BJ (cell line): ENCODE measurements at places on chromosomes 5 and 9.

DNA sequence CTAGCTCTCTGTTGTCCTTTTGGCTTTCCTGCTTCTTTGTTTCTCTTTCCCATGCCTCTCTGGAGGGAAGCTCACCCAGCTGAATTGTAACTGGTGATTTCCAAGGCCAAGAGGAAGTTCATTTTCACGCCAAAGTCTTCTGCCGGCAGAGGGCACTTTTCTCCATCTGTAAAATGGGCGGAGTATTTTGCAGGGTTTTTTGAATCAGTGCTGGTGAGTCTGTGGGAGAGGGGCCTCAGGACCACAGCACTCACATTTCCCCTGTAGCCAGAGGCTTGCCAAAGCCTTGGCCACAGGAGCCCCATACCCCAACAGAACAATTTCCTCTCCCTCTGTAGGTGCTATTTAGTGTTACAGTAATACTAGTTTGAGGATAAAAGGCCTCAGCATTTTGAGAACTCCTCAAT lies 42.3 kb upstream of the MATR3 start:
- DNase-seq: no peak

- no peak for DNase-seq
Observed at GRCh38 chr5:55993013-55993412, 1.8 kb downstream of the IL6ST start.

DNA sequence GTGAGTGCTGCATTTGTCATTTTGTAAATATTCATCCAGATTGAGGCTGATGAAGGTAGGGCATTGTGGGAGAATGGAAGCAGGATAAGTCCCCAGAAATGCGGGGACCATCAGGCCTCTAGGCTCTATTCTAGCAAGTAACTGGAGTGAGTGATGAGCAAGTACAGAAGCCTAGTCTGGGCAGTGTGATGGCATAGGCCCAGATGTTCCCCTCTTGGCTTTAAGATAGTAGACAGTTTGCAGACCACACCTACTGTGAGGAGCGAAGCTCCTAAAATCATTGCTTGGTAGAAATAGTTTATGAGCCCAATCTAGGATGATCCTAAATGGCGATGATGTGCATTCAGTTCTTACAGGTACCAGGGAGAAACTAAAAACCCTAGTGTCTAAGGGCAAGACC lies 24.3 kb downstream of the NDFIP1 start:
- DNase-seq: no peak

- no peak for DNase-seq
Observed at GRCh38 chr9:88742905-88743304, 207.9 kb downstream of the NXNL2 start.

DNA sequence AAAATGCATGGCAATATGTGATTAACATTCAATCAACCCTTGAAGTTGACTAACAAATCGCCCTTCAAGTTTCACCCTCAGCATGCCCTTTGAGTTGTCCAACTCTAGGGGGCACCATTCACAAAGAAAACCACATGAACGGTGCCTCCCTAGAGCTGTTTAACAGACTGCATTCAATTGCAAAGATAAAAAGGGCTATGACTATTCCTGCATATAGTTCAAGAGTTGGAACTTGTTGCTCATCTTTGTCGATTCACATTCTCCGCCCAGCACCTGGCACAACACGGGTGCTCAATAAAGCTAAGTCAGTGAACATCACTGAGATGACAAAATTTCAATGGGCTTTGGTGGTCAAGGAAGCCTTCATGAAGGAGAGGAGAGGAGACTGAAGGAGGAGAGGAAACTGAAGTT lies 69.6 kb upstream of the SLC30A5 start:
- no peak for DNase-seq

DNA sequence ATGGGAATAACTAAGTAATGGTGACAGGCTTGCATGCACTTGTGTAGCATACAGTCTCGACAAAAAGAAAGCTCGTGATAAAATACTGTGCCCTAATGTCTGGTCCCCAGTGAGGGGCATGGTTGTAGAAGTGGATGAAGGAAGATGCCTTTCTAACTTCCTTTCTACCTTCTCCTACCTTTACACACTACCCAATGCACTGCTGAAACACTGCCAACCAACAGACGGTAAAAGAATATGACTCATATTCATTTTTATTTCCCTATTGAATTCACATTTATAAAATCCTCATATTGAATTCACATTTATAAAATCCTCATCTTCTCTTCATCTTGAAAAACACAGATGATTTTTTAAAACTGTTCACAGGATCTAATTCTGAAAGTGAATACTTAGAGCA lies 223.0 kb downstream of the PJA2 start:
- DNase-seq: no peak

DNA sequence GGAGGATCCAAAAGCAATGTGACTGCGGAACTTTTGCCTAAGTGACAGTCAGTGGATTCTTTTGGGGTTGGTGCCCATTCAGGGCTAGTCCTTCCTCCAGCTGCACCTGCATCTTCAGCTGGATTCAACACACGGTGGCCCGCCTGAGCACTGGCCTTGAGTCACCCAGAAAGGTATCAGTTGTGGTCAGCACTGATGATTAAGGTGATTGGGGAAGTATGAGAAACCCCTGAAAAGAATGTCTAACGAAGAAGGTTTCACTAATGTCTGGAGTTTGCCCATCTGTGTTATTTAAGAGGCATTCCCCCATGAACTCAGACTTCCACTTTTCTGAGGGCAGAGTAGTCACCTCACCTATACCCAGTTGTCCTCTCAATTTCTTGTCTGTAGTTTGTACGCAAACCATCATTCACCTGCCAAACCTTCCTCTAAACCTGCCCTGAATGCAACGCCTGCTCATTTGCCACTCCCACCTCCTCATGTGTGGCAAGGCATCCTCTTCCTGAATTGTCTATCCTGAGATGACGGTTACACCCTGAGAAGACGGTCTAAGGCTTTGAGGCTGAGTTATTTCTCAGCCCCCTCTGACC lies 27.2 kb downstream of the CSF2 start:
- DNase-seq: no peak

- DNase-seq: no peak
Observed at GRCh38 chr5:129803403-129803802, 55.5 kb downstream of the MINAR2 start.

DNA sequence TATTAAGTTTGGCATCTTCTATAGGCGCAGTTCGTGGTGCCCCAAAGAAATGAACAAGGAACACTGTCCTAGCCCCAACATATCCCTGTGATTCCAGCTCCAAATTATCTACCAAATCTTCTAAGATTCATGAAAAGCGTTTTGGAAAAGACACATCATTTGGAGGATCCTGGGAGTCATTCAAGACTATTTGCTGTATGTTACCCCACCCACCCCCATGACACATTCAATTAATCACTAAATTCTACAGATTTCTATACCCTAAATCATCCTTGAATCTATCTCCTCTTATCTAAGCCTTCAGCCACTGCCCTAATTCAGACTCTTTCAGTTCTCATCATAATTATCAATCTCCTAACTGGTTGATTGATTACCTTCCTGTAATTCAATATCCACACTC lies 5.5 kb upstream of the RUSC2 start:
- DNase-seq: no peak

GRCh38 chr9:131393622-131394463 lies at the start of gene PRRC2B:
Gene PRRC2B, plus strand, starts transcription at chr9:131394086. Its CDS starts 36,059 bp downstream, at chr9:131430145.
- DNase-seq: no peak

GRCh38 chr5:2317540-2317939 lies 433.9 kb downstream of the IRX2 start:
- DNase-seq: no peak

DNA sequence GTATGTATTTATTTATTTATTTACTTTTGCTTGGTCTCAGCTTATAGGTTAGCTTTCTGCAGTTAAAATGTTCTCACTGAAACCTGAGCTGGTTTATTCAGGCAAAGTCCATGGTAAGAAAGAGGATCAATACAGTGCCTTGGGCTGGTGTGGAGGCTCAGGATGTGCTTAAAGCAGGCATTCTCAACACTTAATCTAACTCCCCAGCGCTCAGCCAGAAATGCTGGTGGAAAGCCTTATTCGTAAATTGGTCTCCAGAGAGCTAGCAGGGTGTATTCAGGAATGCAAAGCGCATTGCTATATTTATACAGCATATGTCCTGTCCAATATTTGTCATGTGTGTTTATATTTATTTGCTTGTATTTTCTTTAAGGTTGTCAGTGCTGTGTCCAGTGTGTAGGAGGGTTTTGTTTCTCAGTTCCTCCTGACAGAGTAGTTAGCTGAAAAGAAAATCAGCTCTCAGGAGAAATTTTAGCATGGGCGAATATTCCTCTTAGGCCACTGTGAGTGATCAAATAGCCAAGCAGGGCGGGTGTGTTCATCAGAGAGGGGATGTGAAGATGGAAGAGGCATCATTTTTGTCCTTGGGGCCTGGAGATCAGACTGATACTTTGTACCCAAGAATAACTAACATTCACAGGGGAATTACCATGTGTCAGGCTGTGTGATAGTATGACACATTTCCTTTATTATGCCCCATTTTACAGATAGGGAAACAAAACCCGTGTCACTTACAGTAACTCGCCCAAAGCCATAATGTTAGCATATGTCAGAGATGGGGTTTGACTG lies 65.8 kb downstream of the DOCK2 start:
- DNase-seq: no peak

DNA sequence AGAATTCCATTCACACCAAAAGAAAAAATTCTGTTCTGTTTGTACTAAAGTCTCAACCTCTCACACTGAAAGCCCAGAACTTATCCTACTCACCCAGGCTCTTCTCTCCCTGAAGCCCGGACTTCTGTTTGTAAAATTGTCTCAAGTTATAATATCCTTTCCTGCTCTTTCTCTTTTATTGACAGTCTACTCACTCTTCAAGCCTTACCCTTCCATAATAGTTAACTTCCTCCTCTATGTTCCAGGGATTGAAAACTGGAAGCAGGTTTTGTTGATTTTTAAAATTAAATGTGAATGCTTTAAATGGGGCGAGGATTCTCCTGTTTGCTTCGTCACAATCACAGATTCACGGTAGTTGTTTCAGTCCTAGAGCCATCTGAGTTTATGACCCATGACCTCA lies 51.7 kb upstream of the CCDC112 start:
- no peak for DNase-seq

GRCh38 chr9:90900130-90900529 lies 98.5 kb downstream of the SYK start:
- no peak for DNase-seq

DNA sequence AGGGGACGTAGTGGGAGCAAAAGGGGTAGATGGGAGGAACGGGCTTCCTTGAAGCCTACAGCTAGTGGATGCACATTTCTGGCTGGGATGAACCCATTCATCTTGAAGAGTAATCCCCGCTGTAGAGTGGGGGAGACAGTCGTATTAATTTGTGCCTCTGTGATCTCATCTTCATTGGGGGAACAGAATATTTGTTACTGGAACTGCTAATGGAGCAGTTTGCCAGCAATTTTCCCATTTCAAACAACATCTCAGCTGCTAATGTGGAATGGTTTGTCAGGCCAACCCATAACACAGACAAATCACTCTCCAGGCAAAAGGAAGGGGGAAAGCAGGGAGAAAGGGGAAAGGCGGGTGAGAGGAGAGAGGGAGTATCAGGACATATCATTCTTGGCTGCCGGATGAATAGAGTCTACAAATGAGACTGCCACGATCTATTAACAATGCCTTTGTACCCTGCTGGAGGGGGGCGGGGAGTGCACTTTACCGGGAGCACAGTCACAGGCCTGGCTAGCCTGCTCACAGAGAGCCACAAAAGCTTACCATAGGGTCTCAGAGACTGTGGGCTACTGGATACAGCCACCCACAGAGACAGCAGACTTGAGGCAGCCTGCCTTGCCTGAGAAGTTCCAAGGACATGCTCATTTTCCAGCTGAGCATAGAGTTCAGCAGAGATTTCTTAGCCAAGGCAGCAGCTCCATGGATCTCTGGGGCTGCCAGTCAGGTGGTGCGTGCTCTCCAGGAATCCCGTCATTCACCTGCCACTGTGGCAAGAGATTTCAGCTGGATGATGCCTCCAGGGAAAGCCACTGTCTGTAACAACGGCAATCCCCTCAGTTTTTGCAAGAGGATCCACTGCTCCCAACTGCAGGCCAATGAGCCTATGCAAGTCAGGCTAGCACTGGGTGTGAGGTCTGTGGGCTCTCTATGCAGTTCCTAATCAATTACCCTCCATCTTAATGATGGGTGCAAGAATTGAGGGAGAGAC lies 217.7 kb upstream of the PANK3 start:
- no peak for DNase-seq

- no peak for DNase-seq
Observed at GRCh38 chr5:10220248-10220647, 29.4 kb downstream of the ATPSCKMT start.

- DNase-seq: no peak
Observed at GRCh38 chr5:172527559-172527958, 73.2 kb upstream of the SH3PXD2B start.

- DNase-seq: no peak
Observed at GRCh38 chr5:111747337-111747736, 9.7 kb downstream of the NREP start.

DNA sequence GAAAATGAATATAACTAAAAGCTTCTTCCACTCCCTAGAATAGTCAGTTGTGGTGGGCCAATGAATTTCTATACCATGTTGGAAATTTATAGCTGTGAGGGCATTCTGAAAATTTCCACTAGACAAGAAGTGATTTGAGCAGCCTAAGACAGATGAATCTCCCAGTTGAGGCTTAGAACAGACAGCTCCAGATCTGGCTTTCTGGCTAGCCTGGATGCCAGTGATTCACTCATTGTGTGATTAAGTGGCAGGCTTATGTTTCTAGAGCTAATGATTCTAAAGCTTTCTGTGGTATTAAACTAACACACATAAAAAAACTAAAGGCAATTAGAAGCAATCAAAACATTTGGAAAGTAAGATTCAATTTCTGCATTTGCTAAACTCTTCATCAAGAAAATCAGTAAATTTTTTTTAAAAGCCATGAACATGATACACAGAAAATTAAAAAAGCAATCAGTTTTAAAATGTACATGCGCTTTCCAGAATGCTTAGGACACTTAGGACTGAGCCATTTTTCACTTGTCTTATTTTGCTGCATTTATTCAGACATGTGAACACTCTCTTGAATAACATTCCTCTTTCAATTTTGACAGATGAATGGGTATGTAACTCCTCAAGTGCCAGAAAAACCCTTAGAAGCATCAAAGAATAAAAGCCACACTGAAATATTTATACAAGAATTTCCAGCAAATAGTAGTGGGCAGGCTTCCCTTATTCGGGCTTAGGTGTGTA lies 100.5 kb upstream of the GNAQ start:
- DNase-seq: no peak

DNA sequence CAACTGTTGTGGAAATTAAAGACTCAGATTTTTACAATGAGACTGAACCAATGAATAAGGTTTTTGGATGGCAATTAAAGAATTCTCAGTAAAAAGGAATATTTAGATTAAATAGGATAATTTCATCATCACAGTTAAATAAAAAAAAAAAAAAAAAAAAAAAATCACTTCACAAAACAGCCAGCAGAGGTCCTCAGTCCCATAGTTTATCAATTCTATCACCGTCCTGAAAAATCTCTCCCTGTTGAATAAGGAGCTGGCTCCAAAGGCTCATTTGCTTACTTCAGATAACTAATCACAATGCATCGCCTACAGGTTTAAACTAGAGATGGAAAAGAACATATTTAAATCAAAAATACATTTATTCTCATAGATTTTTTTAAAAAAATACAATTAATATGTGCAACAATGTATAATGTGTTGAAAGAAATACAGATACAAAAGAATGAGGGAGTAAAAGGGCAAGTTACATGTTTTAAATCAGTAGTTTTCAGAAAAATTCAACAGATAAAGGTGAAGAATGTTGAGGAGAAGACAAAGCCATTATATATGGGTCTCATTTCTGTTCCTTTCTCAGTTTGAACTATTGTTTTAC lies 175.8 kb upstream of the CHD1 start:
- DNase-seq: no peak
